ENCODE measurements at places on chromosomes 12 and 14.

DNA sequence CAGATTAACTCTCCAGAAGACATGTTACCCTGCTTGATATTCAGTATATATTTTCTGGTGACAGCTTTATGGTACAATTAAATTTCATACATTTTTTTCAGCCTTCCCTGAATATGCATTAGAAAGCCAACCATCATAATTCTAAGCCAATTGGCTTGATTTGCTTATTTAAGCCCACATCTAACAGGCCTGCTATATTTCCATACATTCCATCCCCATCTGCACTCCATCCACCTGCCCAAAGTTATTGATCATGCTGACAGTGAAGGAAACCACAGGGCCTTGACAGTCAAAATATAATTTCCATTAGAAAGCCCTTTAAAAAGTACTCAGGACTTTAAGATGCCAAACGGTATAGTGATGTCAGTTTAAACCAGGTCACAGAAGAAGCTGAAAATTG, 164.3 kb downstream of the GXYLT1 start:
- DNase-seq = no peak

- no peak for DNase-seq
These were observed 319.2 kb upstream of the PRICKLE1 start for GRCh38 chr12:42908712-42909111.

DNA sequence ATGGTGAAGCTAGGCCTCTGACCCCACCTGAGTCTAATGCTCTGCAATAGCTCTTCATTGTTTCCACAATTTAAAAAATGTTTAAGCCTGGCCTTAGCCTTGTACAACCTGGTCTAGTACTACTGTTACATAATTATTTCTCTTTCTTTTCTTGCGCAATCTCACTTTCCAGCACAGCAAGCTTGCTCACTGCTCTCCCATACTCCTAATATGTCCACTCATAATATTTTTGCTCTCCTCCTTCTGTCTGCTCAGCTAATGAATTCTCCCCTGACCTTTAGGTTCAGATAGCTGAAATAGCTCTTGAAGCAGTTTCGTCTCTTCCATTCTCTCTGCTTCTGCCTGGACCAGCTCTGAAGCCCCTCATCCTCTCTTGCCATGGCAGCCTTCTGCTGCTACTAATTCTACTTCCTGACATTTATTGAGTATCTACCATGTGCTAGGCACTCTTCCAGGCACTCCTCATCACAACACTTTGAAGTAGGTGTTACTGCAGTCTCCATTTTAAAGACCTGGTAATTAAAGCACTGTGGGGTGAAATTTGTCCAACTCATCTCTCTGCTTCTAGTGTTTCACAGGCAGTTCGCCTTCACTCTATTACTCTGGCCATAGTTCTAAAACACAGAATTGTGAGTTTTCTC, 2.8 kb upstream of the SLC48A1 start:
- DNase-seq = no peak

DNA sequence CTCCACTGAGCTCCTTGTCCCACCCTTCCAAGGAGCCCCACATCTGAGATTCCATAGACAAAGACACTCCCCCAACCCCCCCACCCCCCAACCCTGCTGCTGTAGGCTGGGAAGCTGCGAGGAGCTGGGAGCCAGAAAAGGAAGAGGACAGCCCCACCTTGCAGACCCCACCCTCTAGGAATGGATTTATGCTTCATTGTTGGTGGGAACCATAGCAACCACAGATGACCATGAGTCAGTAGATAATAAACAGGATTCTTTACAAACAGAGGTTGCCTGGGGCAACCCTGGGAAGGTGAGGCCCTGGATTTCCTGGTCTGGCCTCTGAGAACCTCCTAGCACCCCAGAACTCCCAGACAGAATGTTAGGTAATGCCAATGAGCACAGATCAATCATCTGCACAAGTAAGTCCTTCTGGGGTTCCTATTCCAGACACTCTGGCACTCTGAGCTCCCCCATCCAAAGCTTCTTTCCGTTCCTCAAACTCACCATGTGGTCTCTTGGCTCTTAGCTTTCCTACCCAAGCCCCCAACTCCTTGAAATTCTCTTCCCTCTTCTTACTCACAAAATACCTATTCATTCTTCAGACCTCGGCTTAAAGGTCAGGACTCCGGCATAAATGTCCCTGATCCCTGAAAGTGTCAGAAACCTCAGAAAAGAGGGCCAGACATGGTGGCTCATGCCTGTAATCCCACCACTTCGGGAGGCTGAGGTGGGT, 15.2 kb upstream of the PLEKHG6 start:
- peak; percentile 85 for DNase-seq

DNA sequence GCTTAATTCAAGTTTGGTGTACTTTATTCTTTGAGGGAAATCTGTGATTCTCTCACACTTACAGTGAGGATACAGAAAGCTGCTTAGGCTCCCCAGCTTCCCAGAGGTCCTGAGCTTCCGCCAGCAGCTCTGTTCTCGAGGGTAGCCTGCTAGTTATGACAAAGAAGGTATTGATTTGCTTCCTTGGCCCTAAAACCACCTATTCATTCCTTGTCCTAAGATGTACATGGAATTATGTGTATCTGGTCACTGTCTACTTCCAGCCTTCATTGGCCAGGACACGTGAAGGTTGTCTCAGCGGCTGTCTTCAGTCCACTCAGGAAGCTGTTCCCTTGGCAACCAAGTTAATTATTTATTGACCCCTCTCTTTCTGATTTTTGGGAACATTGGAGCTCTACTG, 55.7 kb downstream of the GALNT8 start:
- DNase-seq = no peak

- DNase-seq = no peak
These were observed 554 bp upstream of the KRT77 start for GRCh38 chr12:52703878-52704277.

- no peak for DNase-seq
These were observed 6.0 kb downstream of the NACA start for GRCh38 chr12:56719056-56719455.

DNA sequence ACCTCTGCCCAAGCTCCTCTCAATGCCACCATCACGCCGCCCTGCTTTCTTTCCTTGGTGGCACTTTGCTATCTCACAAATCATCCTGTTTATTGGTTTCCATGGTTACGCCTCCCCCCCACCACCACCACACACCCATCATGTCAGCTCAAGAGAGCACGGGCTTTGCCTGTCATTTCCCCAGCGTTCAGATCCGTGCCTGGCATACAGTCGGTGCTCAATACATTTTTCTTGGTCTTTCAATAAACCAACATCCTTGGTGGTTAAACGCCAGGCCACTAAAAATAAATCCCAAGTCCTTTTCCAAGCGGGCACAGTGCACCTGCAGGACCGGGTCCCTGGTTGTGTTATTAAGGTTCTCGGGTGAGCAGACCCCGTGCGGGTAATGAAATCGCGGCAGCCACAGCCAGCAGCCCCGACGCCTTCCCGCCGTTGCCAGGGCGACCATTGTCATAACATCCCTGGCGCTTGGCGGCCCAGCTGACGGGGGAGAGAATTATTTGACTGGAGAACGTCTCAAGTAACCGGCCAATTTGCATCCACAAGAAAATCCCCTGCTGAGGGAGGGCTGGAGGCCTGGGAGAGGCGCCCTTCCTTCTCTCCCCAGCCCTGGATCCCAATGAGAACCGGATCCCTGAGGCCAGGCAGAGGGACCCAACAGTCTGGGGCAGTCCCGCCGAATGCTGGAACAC, 92.9 kb downstream of the KSR2 start:
- DNase-seq = no peak

DNA sequence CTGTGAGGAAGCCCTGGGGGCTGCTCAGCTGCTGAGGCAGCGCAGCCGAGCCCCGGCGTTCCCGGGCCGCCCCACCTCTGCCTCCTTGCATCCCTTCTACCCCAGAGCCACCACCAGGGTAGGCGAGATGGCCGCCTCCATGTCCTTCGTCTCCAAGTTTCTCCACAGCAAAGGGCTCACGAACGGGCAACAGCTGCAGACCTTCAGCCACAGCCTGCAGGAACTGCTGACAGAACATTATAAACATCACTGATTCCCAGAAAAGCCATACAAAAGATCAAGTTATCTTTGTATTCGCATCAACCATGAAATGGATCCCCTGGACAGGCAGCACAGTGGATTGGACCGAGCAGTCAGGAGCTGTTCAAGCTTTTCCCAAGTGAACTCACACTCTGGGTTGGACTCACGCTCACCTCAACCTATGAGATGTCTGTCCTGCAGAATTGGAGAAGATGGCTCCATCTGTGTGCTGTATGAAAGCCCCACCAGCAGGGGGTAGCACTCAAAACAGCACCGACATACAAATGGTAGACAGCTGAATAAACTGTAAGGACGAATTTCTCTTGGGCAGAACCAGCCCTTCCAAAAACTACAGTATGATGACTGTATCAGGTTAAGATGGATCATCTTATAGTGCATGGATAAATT, 19.4 kb upstream of the A2M start:
- DNase-seq = no peak

DNA sequence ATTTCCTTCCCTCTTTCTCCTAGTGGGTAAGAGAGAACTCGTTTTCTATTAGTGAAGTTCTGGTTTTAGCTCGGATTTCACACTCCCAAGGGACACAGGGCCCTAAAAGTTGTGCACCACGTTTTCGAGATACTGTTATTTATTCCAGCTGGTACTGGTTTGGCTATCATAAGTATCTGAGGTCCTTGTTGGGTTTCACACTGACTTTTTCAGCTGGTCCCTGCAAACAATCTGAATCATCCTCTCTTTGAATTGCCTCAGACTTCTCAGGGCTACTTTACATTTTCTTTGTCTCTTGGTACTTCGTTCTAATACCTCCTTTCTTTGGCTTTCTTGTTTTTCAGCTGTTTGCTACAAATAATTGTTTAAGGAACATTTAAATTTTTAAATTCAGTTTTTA, 75.7 kb downstream of the SCN8A start:
- DNase-seq = no peak

DNA sequence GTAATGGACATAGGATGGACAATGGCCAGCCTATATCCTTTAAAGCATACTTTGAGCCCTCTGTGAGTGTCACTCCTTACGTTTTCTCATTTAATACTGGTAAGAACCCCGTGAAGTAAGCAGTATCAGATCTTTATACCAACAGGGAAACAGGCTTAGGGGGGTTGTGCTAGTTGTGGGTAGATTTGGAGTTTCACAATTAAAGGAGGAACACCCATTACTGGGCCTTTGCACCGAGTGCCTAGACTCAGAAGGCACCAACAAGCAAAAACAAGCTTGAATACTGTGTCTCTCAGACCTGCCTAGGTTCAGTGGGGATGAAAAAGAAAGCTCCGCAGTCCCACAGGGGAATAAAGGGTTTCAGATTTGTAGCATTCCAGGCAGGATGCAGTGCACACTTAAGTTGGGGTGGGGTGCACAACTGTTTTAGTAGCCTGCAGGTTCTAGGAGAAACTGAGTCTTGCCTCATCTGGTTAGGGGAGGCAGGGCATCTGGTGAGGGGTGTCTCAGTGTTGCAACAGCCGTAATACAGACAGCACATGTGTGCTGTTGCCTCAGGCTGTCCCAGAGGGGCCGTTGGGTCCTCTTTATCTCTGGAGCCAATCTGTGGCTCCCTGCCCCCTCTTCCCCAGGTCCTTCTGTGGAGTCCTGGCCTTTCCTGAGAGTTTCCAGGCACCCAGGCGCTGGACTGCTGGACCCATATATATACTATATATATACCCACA, 51.2 kb downstream of the IRAK3 start:
- no peak for DNase-seq

- DNase-seq = no peak
These were observed 184.9 kb upstream of the GZMB start for GRCh38 chr14:24818823-24819341.

DNA sequence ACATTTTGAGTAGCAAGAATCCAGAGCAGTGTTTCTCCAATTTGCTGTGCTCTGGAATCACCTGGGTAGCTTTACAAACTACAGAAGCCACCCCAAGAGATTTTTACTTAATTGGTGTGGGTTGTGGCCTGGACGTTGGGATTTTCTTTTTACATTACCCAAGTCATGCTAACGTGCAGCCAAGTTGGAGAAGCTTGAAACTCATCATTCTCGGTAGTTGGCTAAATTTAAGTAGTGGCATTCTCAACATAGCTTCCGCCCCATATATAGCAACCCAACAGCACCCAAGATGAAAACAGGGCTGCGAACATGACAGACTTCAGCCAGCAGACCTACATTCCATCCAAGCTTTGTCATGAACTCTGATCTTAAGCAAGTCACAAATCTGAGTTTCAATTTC, 25.0 kb downstream of the DAD1 start:
- no peak for DNase-seq

DNA sequence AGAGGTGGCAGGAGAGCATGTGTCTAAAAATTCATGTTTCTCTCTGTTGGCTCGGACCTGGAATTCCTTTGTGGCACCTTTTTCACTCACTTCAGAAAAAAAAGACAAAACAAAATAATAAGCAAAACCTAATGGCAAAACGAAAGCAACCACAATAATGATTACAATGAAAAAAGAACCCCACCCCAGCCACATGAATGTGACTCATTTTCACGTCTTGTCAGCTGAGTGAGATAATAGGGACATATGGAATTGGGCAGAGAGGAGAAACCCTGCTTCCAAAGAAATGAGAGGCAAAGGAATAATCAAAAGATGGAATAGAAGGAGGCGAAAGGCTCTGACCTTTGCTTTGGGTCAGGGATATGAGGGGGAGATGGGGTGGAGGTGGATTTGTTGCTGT, 143.4 kb downstream of the SLC8A3 start:
- DNase-seq = no peak

- DNase-seq = peak; percentile 49
These were observed 18.4 kb downstream of the OLR1 start for GRCh38 chr12:10153271-10154144.

DNA sequence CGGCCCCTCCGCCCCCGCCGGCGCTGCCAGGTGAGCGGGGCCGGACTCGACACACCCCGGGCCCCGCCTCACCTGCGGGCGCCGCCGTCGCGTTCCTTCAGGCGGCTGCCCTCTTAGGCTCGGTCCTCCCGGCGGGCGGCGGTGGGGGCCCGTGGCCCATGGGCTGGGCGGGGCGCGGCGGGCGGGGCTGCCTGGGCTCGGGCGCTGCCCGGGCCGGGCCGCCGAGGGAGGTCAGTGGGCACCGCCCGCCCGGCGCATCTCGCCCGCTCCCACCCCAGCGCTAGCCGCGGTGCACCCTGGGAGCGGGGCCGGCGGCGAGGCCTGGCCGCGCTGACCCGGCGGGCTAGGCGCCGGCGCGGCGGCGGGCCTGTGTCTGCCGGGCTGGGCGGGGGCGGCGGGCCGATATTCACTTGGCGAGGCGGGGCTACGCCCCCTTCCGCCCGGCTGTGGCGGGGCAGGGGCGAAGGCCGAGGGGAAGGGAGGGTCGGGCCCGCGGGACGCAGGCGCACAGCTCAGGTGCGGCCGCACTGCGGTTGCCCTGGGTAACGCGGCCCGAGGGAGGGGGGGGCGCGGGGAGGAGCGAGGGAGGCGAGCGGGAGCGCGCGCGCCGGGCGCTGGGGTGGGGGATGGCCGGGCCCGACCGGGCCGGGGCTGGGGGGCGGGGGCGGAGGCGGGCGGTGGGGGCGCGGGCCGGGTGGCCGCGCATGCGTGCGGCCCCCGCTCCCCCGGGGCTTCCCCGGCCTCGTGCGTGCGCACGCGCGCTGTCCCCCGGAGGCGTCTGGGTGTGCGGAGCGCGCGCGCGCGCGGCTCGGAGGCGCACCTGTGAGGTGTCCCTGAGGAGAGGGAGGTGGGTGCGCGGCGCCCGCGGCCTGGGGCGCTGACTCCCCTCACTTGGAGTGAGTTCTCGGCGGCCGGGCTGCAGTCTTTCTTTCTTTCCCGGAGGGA, at the start of the genes CCDC92 and ZNF664:
CCDC92 (minus strand) TSS at position 375 of the 945 bp plus-strand sequence. CDS start 28,526 bp downstream, outside the sequence.
ZNF664 (plus strand) TSS at position 759 of the 945 bp plus-strand sequence. CDS start 38,930 bp downstream, outside the sequence.
- peak; percentile 79 for DNase-seq

GRCh38 chr12:7934091-7934888, 1.7 kb downstream of the SLC2A3 start:
- DNase-seq = no peak

GRCh38 chr12:123949770-123950165, 22.9 kb downstream of the CCDC92 start:
- peak; percentile 14 for DNase-seq

Measured in SJSA1 (cell line).